ENCODE measurements at places on chromosomes 16 and 17.

GRCh38 chr17:41925991-41926590 lies 4.3 kb upstream of the ODAD4 start:
- no peak for DNase-seq

GRCh38 chr16:74603848-74604247 lies 3.1 kb downstream of the GLG1 start:
- DNase-seq = no peak

DNA sequence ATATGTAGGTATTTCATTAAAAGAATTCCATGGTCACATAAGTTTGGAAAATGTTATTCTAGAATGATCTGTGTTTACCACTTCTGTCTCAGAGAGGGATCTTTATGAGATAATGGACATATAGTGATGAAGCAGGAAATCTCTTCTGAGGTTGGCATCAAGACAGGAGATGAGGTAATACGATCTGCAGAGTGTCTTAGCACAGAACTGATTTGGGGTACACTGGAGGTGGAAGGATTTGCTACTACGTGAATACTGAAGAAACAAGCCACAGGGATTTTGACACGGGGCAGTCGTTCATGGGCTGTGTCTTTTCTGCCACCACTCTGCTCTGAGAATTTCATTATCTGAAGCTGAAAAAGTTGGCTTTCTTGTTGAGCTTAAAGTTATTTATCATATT lies 5.5 kb downstream of the CBFB start:
- DNase-seq = no peak

DNA sequence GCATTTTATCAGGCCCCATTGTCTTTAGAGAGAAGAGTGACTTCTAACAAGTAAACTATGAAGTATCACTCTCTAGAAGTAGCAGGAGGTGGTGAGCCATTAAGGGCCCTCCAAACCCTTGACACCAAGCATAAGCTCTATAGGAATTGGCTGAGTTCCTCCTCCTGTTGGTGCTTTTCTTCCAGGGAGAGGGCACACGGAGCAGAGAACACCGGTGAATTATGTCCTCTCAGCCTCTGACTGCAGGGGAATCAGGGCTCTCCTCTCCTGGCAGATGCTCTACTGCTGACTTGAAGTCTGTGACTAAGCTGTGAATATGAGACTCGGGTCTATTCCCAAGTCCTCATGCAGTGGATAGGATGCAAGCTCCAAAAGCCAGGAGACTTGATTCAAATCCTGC lies 32.3 kb downstream of the CHD9 start:
- no peak for DNase-seq

GRCh38 chr17:19464031-19465026 lies 53.3 kb downstream of the RNF112 start:
- DNase-seq = no peak

DNA sequence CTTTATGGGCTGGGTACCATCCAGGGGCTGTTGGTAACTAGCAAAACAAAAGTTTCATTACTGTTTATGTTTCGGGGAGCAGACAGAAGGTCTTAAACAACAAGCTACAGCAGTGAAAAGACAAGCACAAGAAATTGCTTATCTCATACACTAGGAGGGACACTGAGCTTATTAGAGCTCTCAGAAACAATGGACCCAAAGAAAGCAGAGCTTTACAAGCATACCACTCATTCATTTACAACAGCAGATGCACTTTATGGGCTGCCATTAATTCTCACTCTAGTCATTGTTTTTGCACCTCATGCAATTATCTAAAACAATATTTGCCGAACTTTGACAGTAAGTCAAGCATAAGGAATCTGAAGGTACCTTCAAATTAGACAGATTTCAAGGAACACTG lies 10.0 kb downstream of the KRT16 start:
- DNase-seq = no peak

- no peak for DNase-seq
Measured at GRCh38 chr17:67487506-67487905, 110.4 kb downstream of the PITPNC1 start.
